ENCODE measurements at places on chromosomes 2 and 18. TPM values are rescaled to one million over a fixed set of nuclear protein-coding genes. Genes with fewer than 3 reads are reported as not detected.

DNA sequence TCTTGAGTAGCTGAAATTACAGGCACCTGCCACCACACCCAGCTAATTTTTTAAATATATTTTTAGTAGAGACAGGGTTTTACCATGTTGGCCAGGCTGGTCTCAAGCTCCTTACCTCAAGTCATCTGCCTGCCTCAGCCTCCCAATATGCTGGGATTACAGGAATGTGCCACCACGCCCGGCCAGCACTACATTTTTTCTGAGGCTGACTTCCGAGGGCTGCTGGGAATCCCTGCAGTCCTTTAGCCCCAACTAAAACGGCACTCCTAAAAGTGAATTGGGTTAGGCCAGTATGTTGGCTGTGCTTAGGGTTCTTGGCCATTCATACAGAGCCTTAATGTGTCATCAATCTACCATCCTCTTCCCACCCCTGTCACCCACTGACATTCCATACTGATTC is 375.4 kb downstream of the DCC start:
- no peak for DNase-seq

SMAD4 gene
- total RNA-seq = 91.9 TPM

LNPK gene
- total RNA-seq = 15.1 TPM

DNA sequence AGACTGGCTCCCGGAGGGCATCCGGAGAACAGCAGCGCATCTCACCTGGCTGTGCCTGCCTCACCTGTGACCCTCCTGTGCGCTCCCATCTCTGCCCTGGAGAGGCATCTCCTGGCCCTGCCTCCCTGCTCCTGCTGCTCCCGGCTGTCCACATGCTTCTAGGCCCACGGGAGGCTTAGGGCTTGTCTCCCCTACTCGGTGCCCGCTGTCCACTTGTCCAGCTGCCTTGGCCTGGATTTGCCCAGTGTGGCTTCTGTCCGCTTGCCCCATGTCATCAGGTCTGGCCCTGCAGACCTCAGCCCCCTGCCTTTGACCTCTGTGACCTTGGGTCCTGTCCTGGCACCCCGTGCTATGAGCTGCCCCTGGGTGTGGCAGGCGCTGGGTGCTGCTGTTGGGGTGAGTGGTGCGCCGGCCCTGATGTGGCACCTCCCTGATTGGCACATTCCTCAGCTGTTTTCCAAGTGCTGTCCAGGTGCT is 4.5 kb downstream of the BOK start:
- no peak for DNase-seq

- no peak for DNase-seq
Measured at GRCh38 chr2:126905991-126906390, 7.3 kb downstream of the TEX51 start.

SERPINB7 gene
- 3.1 TPM for total RNA-seq

DNA sequence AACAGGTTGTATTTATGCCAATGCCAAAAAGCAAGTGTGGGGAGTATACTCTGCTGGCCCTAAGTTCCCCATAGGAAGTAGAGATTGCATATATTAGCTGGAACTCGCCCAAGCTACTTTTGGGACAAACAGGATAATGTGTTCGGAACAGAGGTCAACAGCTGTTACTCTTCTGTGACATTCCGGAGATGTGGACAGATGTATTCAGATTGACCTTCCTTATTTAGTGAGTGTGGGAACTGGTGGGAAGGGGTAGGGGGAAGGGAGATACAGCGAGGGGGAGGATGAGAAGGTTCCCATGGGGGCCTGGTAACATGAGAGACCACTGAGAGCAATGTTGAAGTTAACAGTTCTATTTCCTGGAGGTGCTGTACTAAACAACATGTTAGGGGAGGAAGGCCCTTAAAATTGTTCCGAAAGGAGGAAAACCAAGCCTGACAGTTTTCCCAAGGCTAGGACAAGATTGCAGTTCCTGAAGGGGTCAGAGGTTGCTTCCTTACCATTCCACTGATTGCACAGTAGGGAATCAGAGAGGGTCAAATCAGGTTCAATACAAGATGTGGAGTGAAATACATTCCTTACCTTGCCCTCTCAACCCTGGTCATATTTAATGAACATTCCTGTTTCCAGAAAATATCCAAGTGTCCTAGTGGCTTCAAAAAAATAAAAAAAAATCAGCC is 14.3 kb upstream of the CD28 start:
- no peak for DNase-seq

DNA sequence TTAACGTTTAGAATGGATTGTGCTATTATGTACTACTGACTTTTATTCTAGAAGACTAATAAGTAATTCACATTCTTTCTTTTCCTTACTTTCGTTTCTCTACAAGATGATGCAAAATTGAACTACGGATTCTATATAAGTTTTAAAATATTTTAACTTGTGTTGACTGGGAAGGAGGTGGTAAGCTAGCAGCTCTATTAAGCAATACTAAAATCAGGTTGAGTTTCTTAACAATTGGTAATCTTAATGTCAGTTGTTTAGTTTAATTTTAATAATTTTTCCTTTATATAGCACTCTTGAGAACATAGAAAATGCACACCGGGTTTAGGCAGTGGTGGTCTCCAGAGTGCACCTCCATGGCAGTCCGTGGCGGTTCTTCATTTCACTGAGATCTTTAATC is 215.2 kb downstream of the MCFD2 start:
- no peak for DNase-seq

- DNase-seq = no peak
Measured at GRCh38 chr2:73564986-73565385, 77.2 kb downstream of the NAT8 start.

GRCh38 chr2:125837611-125838010 is 818.3 kb upstream of the GYPC start:
- DNase-seq = no peak

GRCh38 chr2:236985761-236986339 is 99.8 kb upstream of the COPS8 start:
- DNase-seq = no peak

OTOS gene
- not detected for total RNA-seq

DNA sequence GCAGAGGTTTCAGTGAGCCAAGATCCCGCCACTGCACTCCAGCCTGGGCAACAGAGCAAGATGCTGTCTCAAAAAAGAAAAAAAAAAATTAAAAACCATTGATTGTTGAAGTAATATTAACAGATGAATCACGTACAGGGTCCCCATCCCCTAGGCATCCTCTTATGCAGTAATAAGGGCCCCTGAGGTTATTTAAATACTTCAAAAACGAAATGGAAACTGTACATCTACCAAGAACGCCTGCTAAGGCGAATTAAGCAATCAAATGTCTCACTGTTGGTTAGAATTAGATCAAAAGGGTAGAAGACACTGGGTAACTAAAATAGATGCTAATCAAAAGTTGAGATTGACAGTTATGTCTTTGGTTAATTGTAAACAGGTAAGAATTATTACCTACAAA is 7.5 kb downstream of the TRABD2A start:
- no peak for DNase-seq

TUBA3E gene
- not detected for total RNA-seq

DNA sequence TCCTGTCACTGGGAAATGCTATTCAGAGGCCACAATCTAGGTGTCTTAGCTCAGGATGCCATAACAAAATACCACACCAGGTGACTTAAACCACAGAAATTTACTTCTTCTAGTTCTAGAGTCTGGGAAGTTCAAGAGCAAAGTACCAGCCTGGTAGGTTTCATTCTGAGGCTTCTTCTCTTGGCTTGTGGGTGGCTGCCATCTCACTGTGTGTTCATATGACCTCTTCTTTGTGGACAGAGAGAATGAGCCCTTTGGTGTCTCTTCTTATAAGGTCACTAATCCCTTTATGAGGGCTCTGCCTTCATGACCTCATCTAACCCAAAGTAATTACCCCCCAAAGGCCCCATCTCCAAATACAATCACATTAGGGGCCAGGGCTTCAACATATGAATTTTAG is 57.3 kb downstream of the RHOB start:
- no peak for DNase-seq

DNA sequence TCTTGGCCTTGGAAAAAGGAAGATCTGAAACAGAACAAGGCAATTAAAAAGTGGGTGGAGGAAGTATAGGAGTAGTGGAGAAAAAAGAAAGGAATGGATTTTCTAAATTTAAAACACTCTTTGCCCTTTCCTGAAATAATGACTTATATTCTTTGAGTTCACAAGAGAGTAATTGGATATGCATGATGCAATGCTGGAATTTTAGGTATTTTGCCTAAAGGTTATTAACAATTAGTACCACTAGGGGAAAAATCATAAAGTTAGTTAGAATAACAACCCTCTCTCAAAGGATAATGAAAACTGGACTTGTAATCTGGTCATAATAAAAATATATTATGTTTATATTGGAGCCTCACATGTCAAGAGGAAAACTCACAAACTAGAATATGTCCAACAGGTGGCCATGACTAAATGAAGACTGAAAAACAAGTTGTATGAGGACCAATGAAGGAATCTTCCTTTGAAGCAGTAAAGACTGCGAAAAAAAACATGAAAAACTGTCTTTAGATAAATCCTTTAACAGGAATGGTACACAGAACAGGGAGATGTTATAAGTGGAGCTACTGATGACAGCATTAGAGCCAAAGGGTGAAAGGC is 281.8 kb downstream of the NCKAP5 start:
- no peak for DNase-seq

MC4R gene
- not detected for total RNA-seq

DNA sequence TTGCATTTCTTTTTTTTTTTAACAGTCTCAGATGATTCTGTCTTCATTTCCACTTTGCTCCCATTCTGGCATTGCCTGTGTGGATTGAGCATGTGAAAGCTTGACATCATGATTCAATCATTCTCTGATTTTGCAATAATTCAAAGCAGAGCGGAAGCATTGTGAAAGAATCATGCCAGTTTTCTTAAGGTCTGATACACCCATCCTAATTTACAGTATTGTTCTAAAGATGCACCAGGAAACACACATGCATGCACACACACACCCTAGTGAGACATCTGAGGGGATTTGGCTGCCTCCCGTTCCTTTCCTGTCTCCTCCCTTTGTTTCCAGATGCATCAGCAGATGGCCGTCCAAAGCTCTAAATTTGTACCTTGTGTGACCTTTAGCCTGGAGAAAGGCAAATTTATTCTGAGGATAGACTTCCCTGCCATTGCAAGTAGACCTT is 97.3 kb downstream of the FMNL2 start:
- no peak for DNase-seq

FBXO41 gene
- 7.0 TPM for total RNA-seq

TUBA4B gene
- not detected for total RNA-seq

DNA sequence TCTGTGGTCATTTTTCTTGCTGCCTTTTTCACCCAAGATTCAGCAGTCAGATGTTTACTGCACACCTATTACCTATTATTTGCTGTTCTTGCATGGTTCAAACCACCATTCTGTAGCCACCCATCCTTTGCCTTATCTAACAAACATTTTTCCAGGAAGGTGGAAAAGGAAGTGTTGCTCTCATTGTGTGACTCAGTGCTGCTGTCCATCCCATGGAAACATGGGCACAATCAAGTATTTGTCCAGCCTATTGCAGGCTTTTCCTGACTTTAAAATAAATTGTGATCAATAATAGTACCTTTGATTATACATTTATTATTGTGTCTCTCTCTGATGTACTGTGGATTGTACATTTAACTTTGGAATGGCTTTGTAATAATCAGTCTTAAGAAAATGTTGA is 53.2 kb downstream of the USP14 start:
- DNase-seq = no peak

GRCh38 chr2:88919087-88919738 is 227.7 kb downstream of the RPIA start:
- no peak for DNase-seq

DNA sequence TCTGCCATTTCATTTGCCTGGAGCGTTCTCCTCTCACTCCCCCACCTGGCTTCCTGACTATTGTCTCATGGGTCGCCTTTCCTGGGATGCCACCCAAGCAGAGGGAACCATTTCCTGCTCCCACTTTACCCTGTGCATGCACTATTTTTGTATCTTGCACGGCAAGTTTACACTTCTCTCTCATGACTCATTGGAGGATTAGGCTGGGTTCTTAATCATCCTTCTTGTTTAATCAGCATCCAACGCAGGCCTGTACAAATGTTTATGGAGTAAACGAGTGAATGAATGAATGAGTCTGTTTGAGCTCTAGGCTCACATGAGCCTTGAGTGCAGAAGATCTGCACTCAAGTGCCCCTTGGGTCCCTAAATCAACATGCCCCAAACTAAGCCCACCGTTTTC is 3.8 kb upstream of the ARHGAP25 start:
- no peak for DNase-seq

LIMS4 gene
- total RNA-seq = 4.9 TPM

GRCh38 chr2:3195641-3196476 is 181.8 kb downstream of the EIPR1 start:
- DNase-seq = no peak

GRCh38 chr2:73176881-73177644 is 25.3 kb upstream of the NOTO start:
- DNase-seq = peak; percentile 18

TMEM169 gene
- 3.8 TPM for total RNA-seq

- peak; percentile 43 for DNase-seq
Measured at GRCh38 chr2:188485496-188485895, 193.8 kb downstream of the GULP1 start.

DNA sequence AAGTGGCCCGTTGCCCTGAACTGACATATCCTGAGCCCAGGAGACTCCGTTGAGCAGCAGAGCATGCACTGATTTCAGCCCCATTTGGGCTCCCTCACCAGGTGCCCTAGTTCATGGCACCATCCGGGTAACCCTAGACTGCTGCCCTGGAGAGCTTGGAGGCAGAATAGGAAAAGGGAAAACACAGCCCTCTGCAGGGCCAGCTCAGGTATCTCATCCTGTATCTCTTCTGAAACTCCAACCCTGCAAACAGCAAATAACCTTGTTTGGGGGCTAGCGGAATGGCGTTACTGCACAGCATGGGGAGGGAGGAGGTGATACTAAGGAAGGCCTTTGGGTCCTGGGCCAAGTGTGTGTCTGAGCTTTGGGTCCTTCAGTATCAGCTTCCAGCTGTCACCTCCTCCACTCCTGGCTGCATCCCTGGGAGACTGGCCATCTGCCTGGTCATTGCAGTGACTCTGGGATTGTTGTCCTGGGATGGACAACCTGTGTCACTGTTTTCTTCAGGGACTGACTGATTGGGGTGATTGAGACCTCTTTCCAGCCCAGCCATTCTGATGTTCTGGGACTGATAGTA is 233.8 kb upstream of the SKOR2 start:
- no peak for DNase-seq

- no peak for DNase-seq
Measured at GRCh38 chr2:122927710-122928557, 1097.2 kb upstream of the CNTNAP5 start.

Data from kidney epithelial cell (primary cell).